ENCODE measurements at places on chromosomes 1 and 21.

DNA sequence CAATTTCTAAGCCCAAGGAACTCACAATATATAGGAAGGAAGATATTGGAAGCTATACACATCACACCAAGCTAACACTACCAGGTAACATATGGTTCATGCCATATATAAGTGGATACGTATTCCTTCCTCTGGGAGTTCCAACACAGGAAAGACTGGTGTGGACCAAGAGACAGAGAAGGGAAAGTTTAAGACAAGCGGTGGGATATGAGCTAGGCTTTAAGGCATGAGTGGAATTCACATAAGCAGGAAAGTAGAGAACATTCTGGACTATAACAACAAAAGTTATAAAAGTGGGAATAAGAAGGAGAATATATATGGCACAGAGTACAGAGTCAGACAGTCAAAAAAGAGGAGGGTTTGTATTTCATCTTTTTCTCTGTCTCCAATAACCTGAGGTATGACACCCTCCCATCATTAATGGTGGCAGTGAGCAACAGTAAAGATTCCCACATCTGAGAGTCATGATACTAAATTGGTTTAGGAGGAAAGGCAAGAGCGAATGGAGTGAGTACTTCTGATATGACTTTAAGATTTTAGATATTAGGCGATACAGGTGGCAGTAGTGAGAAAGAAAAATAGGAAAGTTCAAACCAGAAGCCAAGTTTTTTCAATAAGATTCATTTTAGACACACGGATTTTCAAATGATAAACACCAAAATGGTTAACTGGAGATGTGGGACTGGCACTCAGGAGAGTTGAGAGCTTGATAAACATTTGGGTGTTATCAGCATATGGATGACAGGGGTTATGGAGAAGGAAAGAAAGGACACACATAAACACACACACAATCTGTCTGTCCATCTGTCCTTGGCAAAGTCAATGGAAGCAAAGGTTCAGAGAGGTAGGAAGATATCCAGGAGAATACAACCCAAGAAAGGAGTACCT, 87.4 kb upstream of the TTC39A start:
- DNase-seq, result no peak

- no peak for DNase-seq
Measured at GRCh38 chr21:29490016-29490415, 191.3 kb downstream of the BACH1 start.

DNA sequence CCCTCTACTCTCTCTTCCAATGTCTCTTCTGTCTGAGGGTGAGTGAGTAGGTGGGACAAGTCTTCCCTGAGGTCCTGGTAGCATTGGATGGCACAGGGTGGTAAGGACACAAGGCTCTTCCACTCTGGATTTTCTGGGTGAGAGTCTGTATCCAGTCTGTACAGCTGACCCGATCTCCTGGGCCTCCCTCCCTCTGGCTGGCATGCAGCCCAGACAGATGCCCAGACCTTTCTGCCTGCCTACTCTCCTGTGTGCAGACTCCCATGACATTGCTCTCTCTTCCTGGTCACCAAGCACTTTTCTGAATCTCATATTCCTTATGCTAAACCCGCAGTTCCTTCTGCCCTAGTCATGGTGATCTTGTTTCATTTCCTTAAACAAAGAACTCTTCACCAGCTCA, 100.3 kb downstream of the GRIK3 start:
- no peak for DNase-seq

- DNase-seq, result no peak
Measured at GRCh38 chr1:162779043-162779442, 11.5 kb upstream of the HSD17B7 start.

GRCh38 chr1:226641671-226642231, 93.2 kb downstream of the STUM start:
- DNase-seq, result no peak

- DNase-seq, result no peak
Measured at GRCh38 chr1:190688096-190688495, 210.4 kb upstream of the BRINP3 start.

DNA sequence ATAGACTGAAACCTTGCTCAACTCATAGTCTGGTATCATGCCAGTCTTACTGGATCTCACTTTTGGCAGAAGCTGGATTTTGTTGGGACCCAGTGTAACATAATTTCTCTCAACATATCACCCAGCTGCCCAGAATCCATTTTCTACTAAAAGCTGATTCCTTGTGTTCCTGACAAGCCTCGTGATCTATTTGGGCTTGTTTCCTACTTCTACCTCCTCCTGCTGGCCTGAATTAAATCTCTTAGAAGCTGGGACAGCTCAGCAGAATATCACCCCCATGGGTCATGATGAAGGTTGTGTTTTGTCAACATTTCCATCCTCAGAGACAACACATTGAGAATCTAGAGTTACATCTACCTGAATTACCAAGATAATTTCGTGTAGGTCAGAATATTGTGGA, 7.7 kb downstream of the GOLT1A start:
- no peak for DNase-seq

GRCh38 chr1:230599926-230600656, 42.2 kb upstream of the COG2 start:
- no peak for DNase-seq

GRCh38 chr1:40059960-40060750, 19.6 kb downstream of the CAP1 start:
- DNase-seq, result no peak

- DNase-seq, result no peak
Measured at GRCh38 chr1:108100148-108100547, 100.0 kb downstream of the SLC25A24 start.

- no peak for DNase-seq
Measured at GRCh38 chr1:172142324-172142723, 278.2 kb upstream of the C1orf105 start.

- DNase-seq, result no peak
Measured at GRCh38 chr1:7989762-7990428, 28.4 kb downstream of the PARK7 start.

- no peak for DNase-seq
Measured at GRCh38 chr1:20997602-20998224, 179.0 kb downstream of the EIF4G3 start.

GRCh38 chr1:230251644-230252191, 174.4 kb downstream of the PGBD5 start:
- no peak for DNase-seq

- no peak for DNase-seq
Measured at GRCh38 chr1:205381305-205381704, 24.6 kb upstream of the KLHDC8A start.

DNA sequence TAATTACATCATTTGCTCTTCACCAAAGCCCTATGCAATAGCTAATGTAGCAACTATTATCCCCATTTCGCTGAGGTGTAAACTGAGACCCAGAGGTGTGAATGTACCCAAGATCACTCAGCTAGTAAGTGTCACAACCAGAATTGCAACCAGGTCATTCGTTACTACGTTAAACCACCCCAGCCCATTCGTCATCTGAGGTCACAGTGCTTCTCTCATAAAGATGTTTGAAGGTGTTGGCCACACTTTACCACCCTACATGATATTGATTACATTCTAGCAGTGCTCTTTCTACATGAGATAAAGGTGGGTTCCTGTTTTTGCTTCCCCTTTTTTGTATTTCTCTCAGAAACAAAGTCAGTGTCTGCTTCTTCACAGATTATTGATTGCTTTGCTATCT, 195.3 kb downstream of the ZBTB18 start:
- no peak for DNase-seq

DNA sequence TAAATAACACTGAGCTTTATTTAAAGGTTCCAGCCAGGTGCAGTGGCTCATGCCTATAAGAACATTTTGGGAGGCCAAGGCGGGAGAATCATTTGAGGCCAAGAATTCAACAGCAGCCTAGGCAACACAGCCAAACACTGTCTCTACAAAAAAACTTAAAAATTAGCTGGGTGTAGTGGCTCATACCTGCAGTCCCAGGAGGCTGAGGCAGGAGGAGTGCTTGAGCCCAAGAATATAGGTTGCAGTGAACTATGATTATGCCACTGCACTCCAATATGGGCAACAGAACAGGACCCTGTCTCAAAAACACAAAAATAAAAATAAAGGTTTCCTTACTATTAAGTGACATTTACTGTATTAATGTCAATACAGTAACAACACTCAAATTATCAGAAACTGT, 2.1 kb downstream of the TAF12 start:
- no peak for DNase-seq

GRCh38 chr1:213409971-213410370, 358.9 kb downstream of the RPS6KC1 start:
- DNase-seq, result no peak

GRCh38 chr1:160993544-160994193, 27.3 kb downstream of the F11R start:
- no peak for DNase-seq

DNA sequence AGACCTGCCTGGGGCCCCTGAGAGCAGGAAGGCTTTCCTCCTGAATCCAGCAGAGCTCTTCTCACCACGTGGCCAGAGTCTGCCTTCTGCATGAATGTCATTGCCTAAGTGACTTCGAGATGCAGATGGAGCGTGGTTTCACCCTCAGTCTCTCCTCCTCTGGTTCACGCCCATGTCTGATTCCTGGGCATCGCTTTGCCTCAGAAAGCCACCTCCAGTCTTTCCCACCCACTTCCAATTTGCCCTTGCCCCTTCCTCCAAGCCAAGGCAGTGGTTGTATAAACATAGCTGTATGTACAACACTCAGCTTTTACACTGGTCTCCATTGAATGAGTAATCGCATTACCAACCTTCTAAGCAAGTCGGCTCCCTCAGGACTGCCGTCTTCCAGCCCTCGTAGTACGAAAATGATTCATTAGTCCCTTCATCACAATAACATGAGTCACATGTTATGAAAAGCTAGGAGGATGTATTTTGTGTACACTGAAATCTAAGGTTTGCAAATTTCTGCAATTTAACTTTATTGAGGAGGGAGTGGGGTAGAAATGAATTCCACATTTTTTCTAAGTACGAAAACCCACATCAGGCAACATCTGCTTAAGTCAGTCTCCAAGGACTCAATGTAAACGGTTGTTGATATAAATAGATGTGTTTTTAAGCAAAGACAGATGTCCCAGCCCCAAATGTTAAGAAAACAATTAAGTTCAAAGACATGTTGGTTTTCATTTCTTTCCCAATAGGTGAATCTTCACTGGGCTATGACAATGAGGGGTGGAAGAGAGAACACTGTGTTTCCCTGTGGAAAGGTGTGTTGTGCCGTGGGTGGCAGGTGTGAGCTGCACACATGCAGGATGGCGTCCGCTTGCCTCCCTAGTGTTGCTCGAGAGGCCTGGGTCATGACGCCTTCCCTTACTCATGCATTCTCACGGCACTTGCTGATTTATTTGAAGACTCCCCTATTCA, 32.3 kb upstream of the ETS2 start:
- no peak for DNase-seq

DNA sequence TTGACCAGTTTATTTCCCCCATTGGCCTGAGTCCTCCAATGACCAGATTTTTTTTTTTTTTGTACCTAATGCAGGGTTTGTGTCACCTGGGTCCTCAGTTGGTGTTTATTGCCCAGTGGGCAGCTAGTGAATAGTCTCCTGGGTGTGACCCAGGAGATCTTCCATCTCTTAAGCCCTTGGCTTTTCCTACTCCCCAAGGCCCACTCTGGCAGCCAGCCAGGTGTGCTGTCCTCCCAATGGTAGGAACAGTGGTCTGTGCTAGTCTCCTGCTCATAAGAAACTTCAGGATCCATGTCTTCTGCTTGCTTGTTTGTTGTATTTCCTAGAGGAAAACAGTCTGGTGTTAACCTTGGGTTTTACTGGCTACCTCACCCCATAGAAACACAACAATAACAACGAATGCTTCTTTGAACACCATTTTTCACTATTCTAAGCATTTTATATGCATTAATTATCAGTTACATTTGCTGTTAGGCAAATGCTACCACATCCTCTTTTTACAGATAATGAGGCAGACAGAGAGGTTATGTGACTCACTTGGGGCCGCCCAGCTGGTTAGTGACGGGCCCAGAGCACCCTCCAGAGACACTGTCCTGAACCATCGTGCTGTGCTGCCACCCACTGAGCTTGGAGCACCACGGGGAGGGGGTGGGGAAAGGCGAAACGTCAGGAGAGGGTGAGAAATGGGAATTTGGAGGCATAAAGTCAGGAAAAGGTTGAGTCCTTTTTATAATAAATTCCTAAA, 107.5 kb downstream of the HIVEP3 start:
- no peak for DNase-seq
